Brain (organoid and tissue), 16 donors: ENCODE measurements at places on chromosomes 6 and 20. TPM values are rescaled to one million over a fixed set of nuclear protein-coding genes. Genes with fewer than 3 reads are reported as not detected.

The RAET1E gene
- polyA plus RNA-seq = 0.17 TPM

The TPD52L1 gene
- polyA plus RNA-seq = 33.9 TPM

The COL12A1 gene
- 0.63 TPM for polyA plus RNA-seq

The KIAA1755 gene
- polyA plus RNA-seq = 9.8 TPM

The IDH3B gene
- polyA plus RNA-seq = 82.1 TPM

The IMPG1 gene
- polyA plus RNA-seq = 0.08 TPM

The TRAPPC3L gene
- polyA plus RNA-seq = not detected

The SMIM8 gene
- 9.3 TPM for polyA plus RNA-seq

The SPO11 gene
- polyA plus RNA-seq = not detected

The SIRPG gene
- polyA plus RNA-seq = not detected

The EPPIN gene
- not detected for polyA plus RNA-seq

The MYB gene
- 4.8 TPM for polyA plus RNA-seq

The KCNK15 gene
- polyA plus RNA-seq = 0.12 TPM

The RSPO3 gene
- 0.15 TPM for polyA plus RNA-seq

The CCN6 gene
- polyA plus RNA-seq = not detected

The PNLDC1 gene
- 0.36 TPM for polyA plus RNA-seq

The DAAM2 gene
- 63.4 TPM for polyA plus RNA-seq

The STMN3 gene
- 455 TPM for polyA plus RNA-seq

The SLC24A3 gene
- 4.4 TPM for polyA plus RNA-seq

The OR11A1 gene
- not detected for polyA plus RNA-seq

The ZSCAN16 gene
- 14.9 TPM for polyA plus RNA-seq

The PTGIS gene
- 0.63 TPM for polyA plus RNA-seq

The HUS1B gene
- polyA plus RNA-seq = not detected

The ADGRF4 gene
- not detected for polyA plus RNA-seq

The BPI gene
- 0.61 TPM for polyA plus RNA-seq

The FHL5 gene
- polyA plus RNA-seq = 1.1 TPM

The KCNK16 gene
- polyA plus RNA-seq = 57.1 TPM
